Right kidney (tissue), 9 donors: ENCODE measurements at places on chromosomes 6 and 20.
A peak's percentile ranks its signal among the peaks of the same experiment; 100 is the strongest.

- no peak for DNase-seq
Measured at GRCh38 chr6:150413781-150414281, 45.0 kb downstream of the IYD start.

- DNase-seq = no peak
Measured at GRCh38 chr6:32815115-32815514, 1.7 kb downstream of the HLA-DOB start.

DNA sequence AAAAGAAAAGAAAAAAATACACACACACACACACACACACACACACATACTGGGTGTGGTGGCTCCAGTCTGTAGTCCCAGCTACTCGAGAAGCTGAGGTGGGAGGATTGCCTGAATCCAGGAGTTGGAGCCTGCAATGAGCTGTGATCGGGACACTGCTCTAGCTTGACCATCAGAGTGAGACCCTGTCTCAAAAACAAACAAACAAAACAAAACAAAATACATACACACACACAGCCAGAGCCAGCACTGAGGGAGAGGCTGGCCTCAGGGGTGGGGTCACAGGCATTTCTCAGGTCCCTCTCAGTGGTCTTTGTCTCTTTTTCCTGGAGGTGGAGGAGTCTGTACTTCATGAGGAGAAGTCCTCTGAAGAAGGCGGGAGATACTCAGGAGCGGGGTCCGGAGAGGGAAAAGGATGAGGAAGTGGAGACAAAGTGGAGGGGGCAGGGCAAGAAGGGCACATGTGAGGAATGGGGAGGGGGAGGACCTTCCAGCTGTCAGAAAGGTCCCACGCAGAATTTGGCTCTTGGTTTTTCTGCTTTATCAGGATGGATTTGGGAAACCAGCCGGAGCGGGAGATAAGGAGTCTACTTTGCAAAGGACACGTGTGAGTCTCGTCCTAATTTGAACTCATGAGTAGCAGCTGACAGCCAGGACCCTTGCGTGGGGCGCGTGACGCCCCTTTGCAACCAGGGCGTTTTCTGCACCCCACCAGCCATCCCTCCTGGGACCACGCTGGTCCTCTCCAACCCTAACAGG, 7.7 kb upstream of the MICB start:
- DNase-seq = no peak

DNA sequence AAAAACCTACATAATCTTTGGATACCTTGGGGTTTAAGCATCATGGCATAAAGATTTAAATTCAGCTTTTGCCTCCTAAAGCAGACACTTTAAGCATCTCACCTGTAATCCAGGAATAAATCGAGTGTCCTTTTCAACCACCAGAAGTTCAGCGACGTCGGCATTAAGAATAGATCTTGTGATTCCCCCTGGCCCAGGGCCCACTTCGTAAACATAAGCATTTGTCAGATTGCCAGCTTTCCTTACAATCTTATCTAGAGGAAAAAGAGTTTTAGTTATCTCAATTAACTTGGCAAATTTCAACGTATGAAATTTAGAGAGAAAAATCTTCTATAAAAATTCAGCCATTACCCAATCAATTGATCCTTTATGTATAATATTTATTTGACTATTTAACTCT, 3.2 kb downstream of the TFB1M start:
- DNase-seq = no peak

DNA sequence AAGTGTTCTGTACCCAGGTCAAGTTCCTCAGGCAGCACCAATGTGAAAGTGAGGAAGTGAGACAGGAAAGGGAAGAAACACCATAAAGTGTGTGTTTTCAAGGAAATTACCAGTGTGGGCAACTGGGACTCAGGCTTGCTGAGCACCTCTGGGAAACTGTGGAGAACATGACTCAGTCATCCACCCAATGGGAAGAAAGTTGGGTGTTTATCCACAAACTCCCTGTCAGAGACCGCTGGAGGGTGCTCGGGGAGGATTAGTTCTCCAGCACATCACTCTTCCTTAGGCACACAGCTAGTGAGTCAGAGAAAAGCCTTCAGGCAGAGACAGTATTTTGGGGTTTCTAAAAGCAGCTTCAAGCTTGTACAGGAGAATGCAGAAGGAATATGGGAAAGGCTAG, 93.6 kb downstream of the PCSK2 start:
- DNase-seq = no peak

- DNase-seq = no peak
Measured at GRCh38 chr6:87049779-87050178, 45.1 kb downstream of the CGA start.

DNA sequence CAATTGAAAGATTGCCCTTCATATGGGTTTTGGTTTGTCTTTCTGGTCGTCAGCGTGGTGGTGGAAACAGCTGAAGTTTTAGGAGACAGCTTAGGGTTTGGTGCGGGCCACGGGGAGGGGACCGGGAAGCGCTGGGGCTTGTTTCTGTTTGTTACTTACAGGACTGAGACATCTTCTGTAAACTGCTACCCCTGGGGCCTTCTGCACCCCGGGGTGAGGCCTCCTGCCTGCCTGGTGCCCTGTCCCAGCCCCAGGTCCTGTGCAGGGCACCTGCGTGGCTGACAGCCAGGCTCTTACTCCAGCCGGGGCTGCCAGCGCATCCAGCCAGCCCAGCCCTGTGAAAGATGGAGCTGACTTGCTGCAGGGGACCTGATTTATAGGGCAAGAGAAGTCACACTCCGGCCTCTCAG, 22.8 kb downstream of the NPEPL1 start:
- DNase-seq = no peak

DNA sequence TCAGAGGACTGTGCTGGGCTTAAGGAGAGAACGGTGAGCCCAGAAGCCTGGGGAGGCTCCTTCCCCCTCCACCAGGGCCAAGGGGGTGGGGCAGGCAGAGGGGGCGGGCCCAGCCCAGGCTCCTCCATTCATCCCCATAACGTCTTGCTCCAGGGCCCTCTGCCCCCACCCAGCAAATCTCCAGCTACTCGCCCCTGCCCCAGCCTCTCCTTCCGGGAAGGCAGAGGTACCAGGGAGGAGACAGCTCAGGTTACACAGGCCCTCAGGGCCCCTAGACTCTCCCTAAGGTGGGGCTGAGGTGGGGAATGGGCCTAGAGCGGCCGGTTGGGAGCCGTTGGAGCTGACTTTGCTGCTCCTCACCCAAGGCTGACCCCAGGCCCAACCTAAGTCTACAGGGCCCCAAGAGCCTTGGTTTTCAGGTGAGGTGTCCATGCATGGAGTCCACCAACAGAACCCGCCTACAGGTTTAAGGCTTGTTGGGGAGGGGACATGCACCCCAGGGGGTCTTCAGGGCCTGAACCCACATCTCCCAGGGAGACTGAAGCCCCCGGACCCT, 1.2 kb downstream of the LAMA5 start:
- DNase-seq = no peak

- no peak for DNase-seq
Measured at GRCh38 chr6:72905705-72906478, 284.0 kb downstream of the KCNQ5 start.

- DNase-seq = no peak
Measured at GRCh38 chr6:35810971-35811698, 6.0 kb downstream of the LHFPL5 start.

DNA sequence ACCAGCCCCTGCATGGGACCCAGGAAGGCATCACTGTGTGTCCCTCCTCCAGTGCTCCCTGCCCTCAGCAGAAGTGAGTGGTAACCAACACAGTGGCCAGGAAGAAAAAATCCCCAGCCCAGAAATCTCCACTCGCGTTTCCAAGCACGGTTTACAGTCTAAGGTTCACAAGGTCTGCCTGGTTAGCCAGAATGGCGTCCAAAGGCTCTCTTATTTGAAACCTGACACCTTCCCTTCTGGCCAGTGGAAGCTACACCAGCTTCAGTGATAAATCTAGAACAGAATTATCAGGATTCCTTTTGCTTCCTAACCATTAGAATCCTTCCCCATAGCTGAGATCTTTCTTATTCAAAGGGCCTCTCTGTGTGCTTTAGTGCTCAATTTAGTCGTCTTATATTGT, 9.2 kb downstream of the LY86 start:
- DNase-seq = no peak

- no peak for DNase-seq
Measured at GRCh38 chr20:12596863-12597262, 411.9 kb upstream of the SPTLC3 start.

- peak; percentile 69 for DNase-seq
Measured at GRCh38 chr6:7106752-7107577, 796 bp upstream of the RREB1 start.

DNA sequence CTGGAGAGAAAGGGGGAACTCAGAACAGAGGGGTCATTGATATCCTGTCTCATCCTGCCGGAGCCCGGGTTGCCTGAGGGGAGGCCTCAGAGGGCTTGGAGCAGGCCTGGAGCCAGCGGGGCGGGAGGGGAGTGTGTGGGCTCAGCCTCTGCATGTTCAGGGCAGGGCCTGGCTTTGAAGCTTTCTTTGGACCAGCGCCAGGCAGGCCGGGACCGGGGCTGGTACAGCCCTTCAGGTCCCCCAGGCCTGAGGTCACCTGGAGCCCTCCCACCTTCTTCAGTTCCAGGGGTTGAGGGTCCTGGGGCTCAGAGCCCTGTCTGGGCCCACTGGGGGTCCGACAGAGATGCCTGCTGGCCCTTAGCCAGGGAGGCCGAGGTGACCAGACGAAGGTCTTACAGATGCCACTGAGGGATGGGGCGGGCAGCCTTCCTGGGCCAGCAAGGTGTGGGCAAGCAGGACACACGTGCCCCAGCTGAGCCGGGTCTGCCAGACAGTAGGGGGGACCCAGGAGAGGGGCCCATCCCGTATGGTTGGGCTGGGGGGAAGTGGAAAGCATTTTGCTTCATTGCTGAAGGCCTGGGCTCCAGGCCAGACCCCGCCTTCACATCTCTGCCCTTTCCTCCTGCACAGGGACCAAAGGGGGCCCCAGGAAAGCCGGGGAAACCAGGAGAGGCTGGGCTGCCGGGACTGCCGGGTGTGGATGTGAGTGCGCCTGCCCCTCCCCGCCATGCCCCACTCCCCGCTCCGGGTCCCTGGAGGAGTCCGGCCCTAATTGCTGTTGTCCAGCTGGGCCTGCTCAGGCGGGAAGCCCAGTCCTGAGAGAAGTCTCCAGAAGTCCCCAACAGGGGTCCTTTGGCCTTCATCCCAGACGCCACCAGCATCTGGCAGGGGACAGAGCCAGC, 2.0 kb downstream of the COL9A3 start:
- DNase-seq = peak; percentile 77

DNA sequence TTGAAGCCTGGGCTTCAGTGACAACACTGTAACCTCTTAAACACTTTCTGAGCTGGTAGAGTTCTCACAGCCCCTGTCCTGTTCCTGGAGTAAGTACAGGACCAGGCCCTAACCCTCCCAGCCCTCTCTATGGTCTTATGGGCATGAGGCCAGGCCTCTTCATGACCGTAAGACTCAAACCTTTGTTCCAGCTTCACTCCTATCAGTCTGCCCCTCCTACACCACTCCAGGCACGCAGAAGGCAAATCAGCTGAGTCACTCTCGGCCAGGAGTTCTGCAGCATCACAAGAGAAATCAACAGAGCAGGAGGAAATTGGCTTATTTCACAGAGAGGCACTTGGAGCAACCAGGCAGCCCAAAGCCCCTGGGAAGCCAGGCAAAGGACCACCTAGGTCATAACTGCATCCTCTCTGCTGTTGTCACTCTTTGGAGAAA, 25.3 kb upstream of the CHD6 start:
- no peak for DNase-seq

DNA sequence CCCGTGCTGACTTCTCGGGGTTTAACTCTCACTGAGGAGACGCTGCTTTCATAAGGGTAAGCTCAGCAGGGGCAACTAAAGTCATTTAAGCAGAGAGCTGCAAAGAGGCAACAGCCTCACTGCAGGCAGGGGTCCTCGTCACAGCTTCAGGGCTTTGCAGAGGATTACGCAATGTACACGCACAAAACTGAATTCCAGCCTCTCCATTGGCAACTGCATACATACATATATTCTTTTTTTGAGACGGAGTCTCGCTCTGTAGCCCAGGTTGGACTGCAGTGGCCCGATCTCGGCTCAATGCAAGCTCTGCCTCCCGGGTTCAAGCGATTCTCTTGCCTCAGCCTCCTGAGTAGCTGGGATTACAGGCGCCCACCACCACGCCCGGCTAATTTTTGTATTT, 2.4 kb downstream of the GMEB2 start:
- no peak for DNase-seq

GRCh38 chr20:35883778-35884540, 70.3 kb downstream of the SCAND1 start:
- peak; percentile 54 for DNase-seq
